ENCODE measurements at places on chromosomes 1 and 21.

- peak; percentile 51 for DNase-seq
These were observed 84.7 kb downstream of the DISP3 start for GRCh38 chr1:11563560-11564069.

GRCh38 chr21:42144679-42145568 is 73.8 kb downstream of the UMODL1 start:
- no peak for DNase-seq

GRCh38 chr1:156337052-156337887 is 822 bp downstream of the CCT3 start:
- no peak for DNase-seq

DNA sequence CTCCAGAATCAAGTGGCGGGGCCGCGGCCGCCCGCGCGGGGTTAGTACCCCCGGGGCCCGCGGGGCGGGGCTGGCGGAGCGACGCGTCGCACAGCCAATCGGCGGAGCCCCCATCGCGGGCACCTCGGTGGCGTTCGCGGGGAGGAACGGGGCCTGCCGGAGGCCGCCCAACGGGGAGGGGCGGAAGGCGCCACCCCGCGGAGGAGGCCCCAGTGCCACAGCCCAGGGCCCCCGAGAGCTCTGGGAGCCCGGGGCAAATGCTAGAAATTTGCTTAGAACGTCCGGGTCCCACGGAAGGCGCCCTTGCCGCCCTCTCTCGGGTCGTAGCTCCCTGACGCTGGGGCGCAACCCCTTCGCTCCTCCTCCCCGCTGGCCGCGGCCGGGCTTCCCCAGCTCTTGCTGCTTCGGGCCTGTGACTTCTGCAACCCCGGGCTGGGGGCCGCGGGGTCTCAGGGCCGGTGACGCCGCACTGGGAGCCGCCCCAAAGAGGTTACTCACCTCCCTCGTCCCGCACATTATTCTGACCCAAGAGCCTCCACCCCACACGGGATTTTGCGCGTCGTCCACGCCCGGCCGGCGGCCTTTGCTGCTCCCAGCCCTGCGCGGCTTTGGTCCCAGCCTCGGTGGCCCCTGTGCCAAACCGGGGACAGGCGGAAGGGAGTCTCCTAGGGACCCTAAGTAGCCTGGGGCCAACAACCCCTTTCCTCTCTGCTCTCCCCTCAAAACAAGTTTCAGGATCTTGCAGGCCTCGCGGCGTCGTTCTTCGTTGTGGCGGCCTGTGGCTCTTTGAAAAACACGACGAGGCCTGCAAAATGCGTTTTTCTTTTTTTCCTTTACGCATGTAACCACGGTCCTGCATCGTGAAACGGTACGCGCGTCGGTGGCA is at the start of gene RUNX3:
TSS of gene RUNX3 (minus strand) at position 17 of the 886 bp plus-strand sequence. CDS start 408 bp downstream, outside the sequence.
- peak; percentile 76 for DNase-seq

- no peak for DNase-seq
These were observed 6.2 kb downstream of the TRAF5 start for GRCh38 chr1:211332830-211333229.

GRCh38 chr1:222117809-222118208 is 375.9 kb upstream of the DUSP10 start:
- DNase-seq: no peak

GRCh38 chr1:171637928-171638576 is 14.4 kb downstream of the MYOC start:
- no peak for DNase-seq

GRCh38 chr1:78229344-78229743 is 183.6 kb downstream of the GIPC2 start:
- DNase-seq: no peak

DNA sequence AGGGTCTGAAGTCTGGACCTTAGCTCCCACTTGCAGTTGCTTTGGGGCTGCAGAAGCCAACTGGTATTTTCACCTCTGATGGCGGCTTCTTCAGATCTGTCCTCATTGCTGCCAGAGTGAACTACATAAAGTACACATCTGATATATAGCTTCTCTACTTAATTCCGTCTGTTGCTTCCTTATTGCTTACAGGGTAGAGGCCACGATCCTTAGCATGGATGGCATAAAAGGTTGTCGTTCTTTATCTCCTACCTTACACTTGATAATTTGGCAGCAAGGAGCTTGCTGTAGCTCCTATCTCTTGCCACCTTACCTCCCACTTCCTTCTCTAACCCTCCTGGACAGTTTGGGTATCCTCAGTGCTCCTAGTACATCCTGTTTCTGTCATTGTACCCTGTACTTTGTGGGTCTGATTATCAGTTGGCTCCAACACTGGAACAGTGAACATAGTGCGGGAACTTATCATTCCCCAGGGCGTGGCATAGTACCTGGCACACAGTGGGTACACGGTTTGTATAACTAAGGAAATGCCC is 30.9 kb upstream of the NBL1 start:
- no peak for DNase-seq

DNA sequence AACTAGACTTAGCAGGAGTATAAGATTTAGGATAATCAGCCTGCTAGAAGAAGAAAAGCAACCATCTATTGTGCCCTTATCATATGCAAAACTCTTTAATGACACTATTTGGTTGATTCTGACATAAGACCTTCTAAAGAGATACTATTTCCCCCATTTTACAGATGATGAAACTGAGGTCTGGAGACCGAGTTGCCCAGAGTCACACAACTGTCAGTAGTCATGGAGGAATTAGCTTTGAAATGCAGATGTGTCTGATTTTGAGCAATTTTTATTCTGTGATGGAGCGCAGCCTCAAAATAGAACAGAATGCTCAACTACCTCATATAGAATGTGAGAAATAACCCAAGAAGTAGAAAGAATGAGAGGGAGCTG is 69.0 kb downstream of the CD58 start:
- DNase-seq: no peak

GRCh38 chr1:206442101-206442500 is 28.2 kb upstream of the IKBKE start:
- no peak for DNase-seq

- DNase-seq: peak; percentile 43
These were observed 76.3 kb downstream of the UCK2 start for GRCh38 chr1:165903672-165904071.

DNA sequence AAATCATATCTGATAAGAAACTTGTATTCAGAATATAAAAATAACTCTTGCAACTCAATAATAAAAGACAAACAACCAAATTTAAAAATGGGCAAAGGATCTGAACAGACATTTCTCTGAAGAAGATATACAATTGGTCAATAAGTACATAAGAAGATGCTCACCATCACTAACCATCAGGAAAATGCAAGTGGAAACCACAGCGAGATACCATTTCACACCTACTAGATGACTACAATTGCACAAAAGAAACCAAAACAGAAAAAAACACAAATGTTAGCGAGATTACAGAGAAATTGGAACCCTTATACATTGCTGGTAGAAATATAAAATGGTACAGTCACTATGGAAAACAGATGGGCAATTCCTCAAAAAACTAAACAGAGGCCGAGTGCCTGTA is 11.5 kb upstream of the ZNF683 start:
- no peak for DNase-seq

- no peak for DNase-seq
These were observed 189.5 kb downstream of the PLA2G4A start for GRCh38 chr1:187018291-187018690.

DNA sequence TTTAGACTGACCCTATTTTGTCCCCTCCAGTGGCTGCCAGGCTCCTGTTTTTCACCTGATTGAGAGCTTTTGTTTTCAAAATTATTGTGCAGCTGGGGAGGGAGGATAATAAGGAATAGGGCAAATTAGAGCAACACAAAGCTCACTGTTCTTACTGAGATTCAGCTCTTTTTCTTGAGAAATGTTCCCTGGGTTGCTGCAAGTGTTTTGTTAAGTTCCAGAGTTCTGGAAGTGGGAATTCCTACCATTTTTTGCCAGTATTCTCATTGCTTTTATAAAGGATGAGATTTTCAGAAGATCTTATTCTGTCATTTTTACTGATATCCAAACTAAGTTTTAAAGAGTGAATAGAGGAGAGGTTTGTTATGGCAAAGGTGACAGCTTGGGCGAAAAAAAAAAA is 417.7 kb downstream of the SIPA1L2 start:
- no peak for DNase-seq

- DNase-seq: no peak
These were observed 72.6 kb upstream of the CSF1 start for GRCh38 chr1:109837852-109838570.

DNA sequence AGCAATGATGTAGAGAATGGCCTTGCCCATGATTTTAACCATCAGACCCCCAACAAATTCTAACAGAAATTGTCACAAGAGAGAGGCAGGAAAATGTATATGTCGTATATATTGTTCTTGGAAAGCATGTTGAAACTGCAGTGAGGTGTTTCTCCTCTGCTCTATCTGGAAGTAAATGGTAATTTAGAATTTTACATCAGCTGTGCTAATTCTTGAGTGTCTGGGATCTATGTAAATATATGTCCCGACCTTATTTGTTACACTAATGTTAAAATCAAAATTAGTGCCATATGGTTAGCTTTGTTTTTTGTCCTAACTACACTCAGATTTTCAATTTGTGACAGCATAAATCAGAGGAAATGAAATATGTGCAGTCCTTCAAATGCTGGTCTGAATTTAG is 20.5 kb downstream of the ZBTB21 start:
- no peak for DNase-seq

- DNase-seq: no peak
These were observed 312.7 kb downstream of the PTPRU start for GRCh38 chr1:29549001-29549400.

DNA sequence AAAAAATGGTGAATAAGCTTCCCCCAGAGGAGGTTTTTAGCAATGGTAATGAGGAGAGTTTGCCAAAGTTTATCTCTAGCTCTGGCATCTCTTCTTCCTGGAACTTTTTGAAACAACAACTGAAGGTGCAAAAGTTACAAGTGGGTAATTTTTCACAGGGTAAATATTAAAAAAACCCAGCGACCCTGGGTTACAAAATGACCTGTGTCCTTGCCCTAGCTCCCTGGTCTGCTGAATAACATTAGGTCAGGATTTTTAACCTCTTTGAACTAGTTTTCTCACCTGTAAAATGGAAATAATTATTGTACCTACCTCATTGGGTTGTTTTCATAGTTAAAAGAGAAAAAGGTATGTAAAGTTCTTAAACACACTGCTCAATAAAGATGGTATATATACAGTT is 332.4 kb upstream of the DUSP10 start:
- no peak for DNase-seq

DNA sequence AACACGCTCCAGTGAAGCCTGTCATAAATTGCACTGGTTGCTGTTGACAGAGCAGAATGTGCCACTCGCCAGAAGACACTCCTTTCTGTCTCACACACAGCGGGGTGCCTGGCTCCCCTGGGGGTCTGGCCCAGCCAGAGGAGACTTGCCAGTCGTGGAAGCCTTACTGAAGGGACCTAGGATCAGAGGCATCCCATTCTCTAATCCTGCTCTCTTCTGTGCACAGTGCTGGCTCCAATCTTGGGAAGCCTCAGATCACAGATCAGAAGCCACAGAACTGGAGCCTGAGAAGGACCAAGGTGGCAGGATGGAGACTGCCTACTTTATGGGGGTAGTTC is 1.4 kb downstream of the SLC9A1 start:
- DNase-seq: no peak

DNA sequence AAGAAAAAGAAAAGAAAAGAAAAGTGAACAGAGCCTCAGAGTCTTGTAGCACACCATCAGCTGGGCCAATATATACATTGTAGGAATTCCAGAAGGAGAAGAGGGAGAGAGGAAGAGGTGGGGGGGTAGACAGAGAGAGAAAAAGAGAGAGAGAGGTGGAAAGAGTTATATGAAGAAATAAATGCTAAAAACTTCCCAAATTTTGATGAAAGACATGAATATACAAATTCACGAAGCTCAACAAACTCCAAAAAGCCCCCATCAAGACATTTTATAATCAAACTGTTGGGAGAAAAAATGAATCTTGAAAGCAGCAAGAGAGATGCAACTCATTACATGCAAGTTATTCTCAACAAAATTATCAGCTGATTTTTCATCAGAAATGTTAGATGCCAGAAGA is 41.5 kb upstream of the TSHB start:
- no peak for DNase-seq

DNA sequence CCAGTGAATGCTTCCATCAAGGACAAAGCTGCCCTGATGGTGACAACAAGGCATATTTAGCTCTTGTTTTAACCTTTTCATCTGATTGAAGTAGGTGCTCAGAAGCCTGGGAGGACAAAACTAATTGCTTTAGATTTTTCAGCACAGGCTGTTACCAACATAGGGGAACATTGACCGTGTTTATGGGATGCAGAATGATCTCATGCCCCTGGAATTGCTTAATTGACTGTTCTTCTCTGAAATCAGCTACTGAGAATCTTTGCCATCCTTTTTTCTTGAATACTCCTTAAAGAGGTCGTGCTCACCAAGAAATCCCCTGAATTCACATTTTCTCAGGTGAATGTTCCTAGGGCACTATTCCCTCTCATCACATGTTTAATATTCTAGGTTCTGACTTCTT is 95.9 kb upstream of the CCDC190 start:
- no peak for DNase-seq

- no peak for DNase-seq
These were observed 88.9 kb upstream of the COL11A1 start for GRCh38 chr1:103197216-103197615.
